H1 (cell line): ENCODE measurements at places on chromosomes 2 and 18. TPM values are rescaled to one million over a fixed set of nuclear protein-coding genes. Genes with fewer than 3 reads are reported as not detected.

Gene UGT1A8
- not detected in 2 replicates for total RNA-seq

Gene ADD2
- 166 and 170 TPM in 2 replicates for total RNA-seq

Gene CNTNAP5
- total RNA-seq, result 0.17 and 0.76 TPM in 2 replicates

Gene FBXO15
- 0.46 and 0.84 TPM in 2 replicates for total RNA-seq

Gene IRS1
- 24.9 and 26.9 TPM in 2 replicates for total RNA-seq

Gene UNC80
- total RNA-seq, result 0.38 and 0.56 TPM in 2 replicates

Gene STARD6
- not detected in 2 replicates for total RNA-seq

Gene LONRF2
- total RNA-seq, result 0.42 and 0.74 TPM in 2 replicates

Gene BOK
- 33.7 and 34.7 TPM in 2 replicates for total RNA-seq

DNA sequence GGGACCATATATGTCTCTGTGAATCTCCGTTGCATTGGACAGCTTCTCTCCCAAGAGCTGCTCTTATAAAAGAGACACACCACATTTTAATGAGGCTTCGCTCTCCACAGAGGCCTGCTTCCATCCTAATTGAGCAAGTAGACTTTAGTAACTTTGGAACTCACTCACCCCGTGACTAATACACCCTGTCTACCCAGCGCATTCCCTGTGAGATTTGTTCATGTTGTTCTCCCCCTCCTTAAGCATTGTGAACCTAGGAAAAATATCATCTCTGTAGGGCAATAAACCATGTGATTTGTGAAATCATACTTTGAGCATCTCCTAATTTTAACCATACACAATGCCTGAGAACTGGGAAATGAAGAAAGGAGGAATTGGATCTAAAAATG lies 56.9 kb downstream of the MCFD2 start:
- no peaks in the 10 kb centered on the region for H3K36me3 ChIP-seq
- H3K27ac ChIP-seq, result no peak overlapping the region
- no peaks in the 10 kb centered on the region for H3K4me1 ChIP-seq

DNA sequence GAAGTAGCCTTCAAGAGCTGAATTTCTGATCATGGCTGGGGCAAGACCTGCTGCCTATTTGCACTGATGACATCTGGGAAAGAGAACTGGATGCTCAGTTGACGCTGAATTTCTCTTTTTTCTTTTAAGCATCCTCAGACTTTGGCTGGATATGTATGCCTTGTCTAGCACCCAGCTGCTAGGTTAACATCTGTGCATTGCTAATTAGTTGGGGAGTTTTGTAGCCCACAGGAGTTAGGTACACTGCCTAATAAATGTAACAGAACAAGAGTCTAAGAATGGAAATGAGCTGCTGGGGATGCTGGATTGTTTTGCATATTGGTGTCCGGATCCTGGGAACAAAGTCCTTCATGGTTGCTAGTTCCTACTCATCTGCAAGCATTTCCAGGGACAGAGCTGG lies 40.9 kb upstream of the STPG4 start:
- no peak overlapping the region for H3K4me3 ChIP-seq
- no peak overlapping the region for H3K27ac ChIP-seq
- DNase-seq, result no peak
- no peaks in the 10 kb centered on the region for H3K36me3 ChIP-seq
- H3K4me1 ChIP-seq, result peaks cover 23% of the 10 kb centered on the region

- H3K27me3 ChIP-seq, result no peaks in the 10 kb centered on the region
- H3K4me1 ChIP-seq, result no peaks in the 10 kb centered on the region
- DNase-seq, result no peak
- H3K36me3 ChIP-seq, result no peaks in the 10 kb centered on the region
- no peak overlapping the region for H3K27ac ChIP-seq
Measured at GRCh38 chr2:144670738-144671137, 150.8 kb upstream of the ZEB2 start.

DNA sequence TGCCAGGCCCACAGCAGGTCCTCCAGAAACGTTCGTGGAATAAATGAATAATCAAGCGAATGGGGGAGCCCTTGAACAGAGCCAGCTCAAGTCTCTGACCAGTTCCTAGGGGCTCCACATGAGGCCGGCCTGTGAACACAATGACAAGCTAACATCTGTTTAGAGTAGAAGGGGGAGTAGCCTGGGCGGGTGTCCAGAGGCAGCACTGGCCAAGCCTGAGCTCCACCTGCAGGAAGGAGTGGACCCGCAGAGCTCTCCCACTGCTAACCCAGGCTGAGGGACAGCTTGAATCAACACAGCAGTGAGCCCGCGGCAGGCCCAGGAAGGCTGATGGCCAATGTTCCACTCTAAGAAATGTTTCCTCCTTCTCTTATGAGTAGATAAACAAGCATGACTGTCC lies 234.8 kb upstream of the RAB6C start:
- H3K27ac ChIP-seq, result no peak overlapping the region

- peak within 1 kb of the TSS; percentile 71 for H3K4me3 ChIP-seq
- peaks cover 8% of the 10 kb centered on the region for H3K4me1 ChIP-seq
- H3K27me3 ChIP-seq, result peaks cover 22% of the 10 kb centered on the region
- no peak within 1 kb of the TSS for H3K27ac ChIP-seq
- DNase-seq, result peak; percentile 59
Measured at GRCh38 chr2:130755256-130756052, at the start of gene AMER3. Gene AMER3, plus strand, starts transcription at chr2:130755540. Its CDS starts 6,533 bp downstream, at chr2:130762073.

DNA sequence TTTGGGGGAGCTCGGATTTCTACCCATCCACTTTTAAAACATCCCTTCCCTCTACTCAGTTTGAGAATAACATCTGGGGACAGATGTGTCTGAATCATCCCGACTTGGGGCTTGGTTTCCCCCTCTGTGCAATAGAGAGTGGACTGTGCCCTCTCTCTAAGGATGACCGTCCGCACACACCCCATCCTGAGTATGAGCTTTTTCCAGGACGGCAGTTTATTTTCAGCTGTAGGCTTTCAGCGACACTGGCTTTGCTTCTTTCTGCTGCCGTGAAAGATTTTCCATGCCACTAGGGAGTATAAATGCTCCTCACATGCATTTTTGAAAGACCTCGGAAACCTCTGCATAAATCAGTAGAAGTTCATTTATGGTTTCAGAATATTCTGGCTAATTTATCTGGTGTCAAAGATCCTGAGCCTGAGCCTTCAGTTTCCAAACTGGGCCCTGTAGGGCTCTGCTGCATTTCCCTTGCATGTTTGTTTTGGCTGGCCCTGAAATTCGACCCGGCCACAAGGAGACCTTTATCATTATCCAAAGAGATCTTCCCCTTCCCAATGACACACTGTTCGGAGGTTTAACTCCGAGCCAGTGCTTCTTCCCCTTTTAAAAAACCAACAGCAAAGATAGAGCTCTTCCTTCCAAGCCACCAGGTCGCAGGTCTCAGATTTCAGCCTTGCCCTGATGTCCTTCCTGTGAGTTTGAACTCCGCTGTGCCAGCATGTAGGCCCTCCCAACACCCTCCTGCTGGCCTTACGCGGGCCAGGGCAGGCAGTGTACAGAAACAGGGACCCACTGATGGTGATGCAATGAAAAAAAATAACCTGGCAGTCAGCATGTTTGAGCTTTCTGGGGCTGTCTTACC lies 53.3 kb downstream of the FECH start:
- H3K27ac ChIP-seq, result no peak overlapping the region
- no peak overlapping the region for H3K4me3 ChIP-seq
- DNase-seq, result no peak
- H3K27me3 ChIP-seq, result no peaks in the 10 kb centered on the region

GRCh38 chr2:187842978-187843847 lies 289.0 kb upstream of the TFPI start:
- no peak for DNase-seq
- H3K36me3 ChIP-seq, result no peaks in the 10 kb centered on the region
- H3K4me3 ChIP-seq, result no peak overlapping the region

DNA sequence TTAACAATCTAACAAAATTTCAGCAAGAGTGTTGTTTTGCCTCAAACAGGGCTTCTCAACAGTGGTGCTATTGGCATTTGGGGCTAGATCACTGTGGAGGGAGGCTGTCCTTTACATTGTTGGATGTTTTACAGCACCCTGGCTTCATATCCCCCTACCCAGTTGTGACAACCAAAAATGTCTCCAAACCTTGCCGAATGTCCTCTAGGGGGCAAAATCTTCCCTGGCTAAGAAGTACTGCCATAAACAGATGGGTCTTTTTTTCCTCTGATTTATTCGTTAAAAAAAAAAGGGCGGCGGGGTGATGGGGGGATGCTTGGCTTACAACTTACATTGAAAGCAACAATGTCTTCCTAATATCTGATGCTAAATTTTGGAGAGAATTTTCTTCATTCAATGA lies 207.6 kb upstream of the CCDC150 start:
- H3K4me3 ChIP-seq, result no peak overlapping the region
- no peaks in the 10 kb centered on the region for H3K4me1 ChIP-seq
- H3K36me3 ChIP-seq, result no peaks in the 10 kb centered on the region

DNA sequence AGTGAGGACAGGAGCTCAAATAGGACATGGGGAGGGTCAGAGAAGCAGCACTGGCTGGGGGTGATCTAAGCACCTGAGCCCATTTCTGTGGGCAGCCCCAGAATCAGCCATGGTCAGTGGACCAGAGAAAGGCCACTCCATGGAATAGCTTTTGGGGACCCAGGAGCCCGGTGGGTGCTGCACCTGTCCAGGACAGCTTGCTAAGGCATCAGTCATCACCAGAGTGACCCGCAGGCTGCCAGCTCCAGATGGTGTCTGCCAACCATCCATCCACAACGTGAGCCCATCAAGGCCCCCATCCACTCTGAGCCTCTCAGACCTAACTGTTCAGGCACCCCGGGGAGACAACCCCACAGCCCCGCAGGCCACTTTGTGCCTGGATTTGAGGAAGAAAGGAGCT lies 23.6 kb upstream of the COL6A3 start:
- H3K27me3 ChIP-seq, result no peaks in the 10 kb centered on the region; the same call in 1 of the 2 replicates
- peaks cover 10% of the 10 kb centered on the region for H3K4me1 ChIP-seq
- H3K27ac ChIP-seq, result no peak overlapping the region
- no peak overlapping the region for H3K4me3 ChIP-seq
- no peaks in the 10 kb centered on the region for H3K36me3 ChIP-seq

DNA sequence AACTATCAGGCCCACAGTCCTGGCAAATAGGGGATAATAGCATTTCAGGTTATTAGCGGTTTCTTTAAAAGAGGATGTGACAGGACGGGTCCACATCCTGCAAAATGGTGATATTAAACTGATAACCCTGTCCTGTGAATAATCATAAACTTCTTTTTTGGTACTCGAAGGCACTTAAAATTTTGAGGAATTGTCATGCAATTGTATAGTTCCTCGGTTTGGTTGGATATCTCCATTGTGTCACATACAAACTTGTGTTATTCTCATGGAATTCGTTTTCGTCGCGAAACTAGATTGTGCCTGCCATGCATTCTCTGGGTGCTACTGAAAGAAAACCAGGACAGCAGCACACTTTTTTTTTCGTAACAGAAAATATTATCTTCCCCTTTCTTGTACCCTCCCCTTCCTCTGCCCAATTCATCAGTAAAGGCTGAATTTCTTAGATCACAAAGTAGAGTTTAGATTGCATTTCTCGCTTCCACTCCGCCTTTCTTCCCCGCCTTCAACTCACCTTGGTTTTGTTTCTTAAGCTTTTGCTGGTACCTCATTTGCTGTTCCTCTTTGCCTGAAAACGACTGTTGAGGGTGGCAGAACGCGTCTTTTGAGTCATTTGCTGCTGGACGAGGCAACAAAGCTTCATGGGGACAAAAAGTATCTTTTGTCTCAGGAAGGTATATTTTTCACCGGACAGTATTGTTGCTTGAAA lies 1.3 kb downstream of the CERS6 start:
- no peak for DNase-seq
- H3K36me3 ChIP-seq, result no peaks in the 10 kb centered on the region
- no peak overlapping the region for H3K27ac ChIP-seq
- peaks cover 5% of the 10 kb centered on the region for H3K4me1 ChIP-seq
- H3K27me3 ChIP-seq, result no peaks in the 10 kb centered on the region

GRCh38 chr18:55106906-55107305 lies 147.6 kb upstream of the CCDC68 start:
- H3K4me3 ChIP-seq, result no peak overlapping the region
- H3K27ac ChIP-seq, result no peak overlapping the region
- no peaks in the 10 kb centered on the region; the same call in 1 of the 2 replicates for H3K27me3 ChIP-seq
- no peak for DNase-seq
- no peaks in the 10 kb centered on the region; the same call in 1 of the 2 replicates for H3K4me1 ChIP-seq
